Thoracic aorta (tissue), 2 donors: ENCODE measurements at places on chromosomes 2 and 18.
A peak's percentile ranks its signal among the peaks of the same experiment; 100 is the strongest.

GRCh38 chr18:70956554-70956953, 667.7 kb downstream of the SOCS6 start:
- H3K27me3 ChIP-seq, result no peaks in the 10 kb centered on the region
- no peaks in the 10 kb centered on the region for H3K36me3 ChIP-seq
- no peak overlapping the region for H3K27ac ChIP-seq
- H3K4me1 ChIP-seq, result no peaks in the 10 kb centered on the region
- no peak overlapping the region for H3K4me3 ChIP-seq
- DNase-seq, result no peak

DNA sequence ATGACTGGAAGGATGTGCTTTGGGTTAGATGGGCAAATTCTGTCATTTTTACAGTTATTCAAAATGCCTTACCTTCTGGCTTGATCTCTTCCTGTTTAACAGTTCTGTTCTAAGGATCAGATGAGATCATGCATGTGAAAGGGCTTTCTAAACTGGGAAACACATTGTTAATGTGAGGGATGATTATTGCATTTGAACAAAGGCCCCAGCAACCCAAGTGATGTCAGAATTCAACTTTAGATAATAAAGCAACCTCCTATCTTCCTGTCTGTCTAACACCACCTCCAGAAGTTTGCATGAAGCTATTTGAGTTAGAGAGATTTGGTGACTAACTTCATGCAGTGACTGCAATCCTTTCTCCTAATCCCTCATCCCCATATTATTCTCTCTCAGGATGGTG, 77.8 kb upstream of the B3GNT2 start:
- no peak overlapping the region for H3K4me3 ChIP-seq
- no peak overlapping the region for H3K27ac ChIP-seq
- no peaks in the 10 kb centered on the region for H3K36me3 ChIP-seq
- H3K27me3 ChIP-seq, result no peaks in the 10 kb centered on the region

- H3K27me3 ChIP-seq, result no peaks in the 10 kb centered on the region
- H3K27ac ChIP-seq, result no peak overlapping the region
- peak overlapping the region; percentile 77 for H3K4me3 ChIP-seq
- no peaks in the 10 kb centered on the region for H3K36me3 ChIP-seq
Observed at GRCh38 chr2:96144481-96145035, 682 bp downstream of the DUSP2 start.

DNA sequence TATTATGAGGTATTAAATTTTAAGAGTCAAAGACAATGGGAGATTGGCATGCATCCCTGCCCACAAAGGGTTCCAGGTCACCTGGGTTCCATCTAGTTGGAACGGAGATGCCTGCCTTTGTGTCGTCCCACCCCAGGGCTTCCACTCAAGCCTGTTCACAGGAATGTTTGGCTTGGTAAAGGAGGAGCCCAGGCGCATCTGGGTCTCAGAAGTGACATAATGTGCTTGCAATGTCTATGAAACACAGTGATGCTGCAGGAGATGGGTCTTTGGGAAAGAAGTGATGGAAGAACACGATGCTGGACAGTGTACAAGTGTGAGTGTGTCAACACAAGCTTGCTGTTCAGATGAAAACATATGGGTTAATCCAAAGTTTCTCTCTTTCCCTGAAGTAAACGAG, 49.6 kb upstream of the ZNF396 start:
- H3K27ac ChIP-seq, result no peak overlapping the region
- H3K4me1 ChIP-seq, result no peaks in the 10 kb centered on the region
- H3K36me3 ChIP-seq, result no peaks in the 10 kb centered on the region
- no peak for DNase-seq
- no peaks in the 10 kb centered on the region for H3K27me3 ChIP-seq

DNA sequence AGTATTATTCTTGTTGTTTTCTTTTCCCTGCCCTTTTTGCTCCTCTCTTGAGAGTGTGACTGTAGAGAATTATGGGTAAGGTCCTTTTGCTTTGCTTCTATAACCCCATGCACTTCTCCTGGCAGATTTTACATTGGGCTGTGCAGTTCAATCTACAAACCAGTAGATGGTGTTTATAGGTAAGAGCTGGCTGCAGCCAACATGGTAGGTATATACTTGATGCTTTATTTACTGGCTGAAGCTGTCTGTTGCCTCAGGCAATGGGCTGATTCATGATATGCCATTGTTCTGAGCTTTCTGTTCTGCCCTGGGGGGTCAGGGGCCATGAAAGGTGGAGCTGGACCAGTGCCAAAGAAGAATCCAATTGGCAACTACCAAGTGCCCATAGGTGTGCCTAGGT, 48.3 kb upstream of the MYL1 start:
- no peaks in the 10 kb centered on the region for H3K36me3 ChIP-seq
- DNase-seq, result no peak
- H3K27me3 ChIP-seq, result no peaks in the 10 kb centered on the region
- no peak overlapping the region for H3K27ac ChIP-seq
- H3K4me3 ChIP-seq, result no peak overlapping the region

- no peaks in the 10 kb centered on the region for H3K36me3 ChIP-seq
- H3K4me1 ChIP-seq, result peaks cover 10% of the 10 kb centered on the region
- peak overlapping the region; percentile 66 for H3K4me3 ChIP-seq
- H3K27me3 ChIP-seq, result no peaks in the 10 kb centered on the region
Observed at GRCh38 chr18:11269257-11269656, 119.9 kb upstream of the PIEZO2 start.

DNA sequence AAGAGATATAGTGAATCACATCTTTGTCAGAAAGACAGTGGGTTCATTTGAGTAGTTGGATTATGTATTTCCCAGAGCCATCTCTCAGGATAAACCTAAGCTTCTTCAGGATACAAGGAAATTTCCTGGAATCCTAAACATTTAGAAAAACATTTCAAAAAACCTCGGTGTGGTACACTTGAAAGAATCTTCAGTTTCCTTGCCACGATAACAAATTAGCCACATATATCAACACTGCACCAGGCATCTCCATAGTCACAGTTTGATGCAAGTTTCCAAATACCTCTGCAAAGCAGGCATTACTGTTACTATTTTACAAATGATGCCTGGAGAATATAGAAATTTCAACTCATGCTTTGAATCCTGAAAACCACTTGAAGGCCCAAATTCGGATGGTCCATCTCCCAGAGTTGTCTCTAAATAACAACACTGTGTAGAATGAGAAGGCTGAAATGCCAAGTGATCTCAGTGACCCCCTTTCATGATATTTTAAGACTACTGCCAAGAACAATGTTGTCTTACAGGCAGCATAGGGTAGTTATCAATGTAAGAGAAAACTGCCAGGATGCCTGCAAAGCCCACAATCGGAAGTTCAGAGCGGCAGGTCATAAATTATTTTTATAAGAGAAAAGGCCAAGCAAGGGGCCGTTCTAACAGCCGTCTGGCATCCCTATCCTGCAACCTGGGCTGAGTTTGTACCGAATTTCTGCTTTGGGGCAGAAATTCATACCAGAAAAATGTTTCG, 307.9 kb downstream of the TXNL1 start:
- no peak overlapping the region for H3K4me3 ChIP-seq
- H3K4me1 ChIP-seq, result peaks cover 5% of the 10 kb centered on the region
- H3K27ac ChIP-seq, result no peak overlapping the region
- H3K27me3 ChIP-seq, result no peaks in the 10 kb centered on the region
- DNase-seq, result no peak

DNA sequence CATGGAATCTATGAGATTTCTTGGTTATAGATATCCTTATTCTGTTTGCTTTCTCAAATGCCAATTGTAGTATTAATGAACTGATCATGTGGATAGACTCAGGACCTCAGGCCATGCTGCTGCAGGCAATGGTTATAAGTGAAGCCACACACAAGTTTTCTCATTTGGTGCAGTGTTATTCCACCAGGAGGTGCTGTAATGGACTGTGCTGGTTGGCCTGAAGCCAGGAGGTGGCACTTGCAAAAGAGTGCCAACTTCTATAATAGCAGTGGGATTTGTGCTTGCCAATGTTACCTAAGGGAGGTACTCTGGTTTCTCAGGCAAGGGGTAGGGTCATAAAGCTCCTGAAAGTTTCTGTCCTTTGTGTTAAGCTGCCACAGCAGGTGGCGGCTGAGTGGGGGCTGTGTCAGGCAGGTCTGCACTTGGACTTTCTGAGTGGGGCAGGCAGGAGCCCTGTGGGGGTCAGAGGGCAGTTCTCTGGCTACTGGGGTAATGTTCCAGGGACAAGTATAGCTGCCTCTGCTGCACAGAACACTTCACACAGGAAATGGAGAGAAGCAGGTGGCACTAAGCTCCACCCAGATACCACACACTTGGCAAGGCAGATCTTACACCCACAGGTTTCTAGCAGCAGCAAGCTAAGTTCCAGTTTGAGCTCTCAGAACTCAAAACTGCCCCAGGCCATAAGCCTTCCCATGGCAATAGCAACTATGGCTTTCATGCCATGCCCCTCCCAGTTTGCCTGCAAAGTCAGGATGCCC, 352.6 kb upstream of the CWC22 start:
- no peak overlapping the region for H3K4me3 ChIP-seq
- no peak for DNase-seq
- H3K27ac ChIP-seq, result no peak overlapping the region
- H3K4me1 ChIP-seq, result no peaks in the 10 kb centered on the region
- H3K36me3 ChIP-seq, result no peaks in the 10 kb centered on the region

DNA sequence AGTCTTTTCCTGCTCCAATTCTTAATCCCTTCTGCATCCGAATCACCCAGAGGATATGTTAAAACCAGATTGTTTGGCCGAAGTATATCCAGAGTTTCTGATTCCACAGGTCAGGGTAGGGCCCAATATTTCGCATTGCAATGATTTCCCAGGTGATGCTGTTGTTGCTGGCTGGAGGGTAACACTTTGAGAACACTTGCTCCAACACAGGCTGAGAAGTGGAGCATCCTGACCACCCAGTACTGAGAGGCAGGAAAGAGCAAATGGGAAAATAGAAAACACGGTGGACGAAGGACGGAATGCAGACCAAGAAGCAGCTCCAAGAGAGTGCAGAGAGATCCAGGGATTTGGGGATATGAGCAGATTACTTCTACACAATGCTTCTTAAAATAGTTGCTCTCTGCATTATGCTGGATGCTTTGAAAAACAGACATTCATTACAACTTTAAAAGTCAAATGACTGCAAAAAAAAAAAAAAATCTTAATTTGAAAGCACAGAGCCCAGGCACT, 362.2 kb upstream of the SLC14A2 start:
- no peak overlapping the region for H3K27ac ChIP-seq
- H3K27me3 ChIP-seq, result no peaks in the 10 kb centered on the region
- no peaks in the 10 kb centered on the region for H3K36me3 ChIP-seq

DNA sequence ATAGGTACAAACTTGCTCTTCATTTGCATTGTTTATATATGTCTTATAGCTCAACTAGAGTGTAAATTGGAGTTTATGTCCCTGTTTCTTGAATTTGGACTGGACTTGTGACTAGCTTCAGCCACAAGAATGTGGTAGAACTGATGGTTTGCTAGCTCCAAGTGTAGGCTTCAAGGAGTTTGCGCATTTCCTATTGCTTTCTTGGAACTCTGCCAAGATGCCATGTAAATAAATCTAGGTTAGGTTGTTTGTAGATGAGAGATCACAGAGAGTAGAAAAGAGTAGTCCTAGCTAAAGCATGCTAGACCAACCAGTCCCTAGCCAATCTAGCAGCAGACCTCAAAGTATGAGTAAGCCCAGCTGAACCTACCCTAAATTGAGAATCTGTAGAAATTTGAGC, 183.0 kb upstream of the CYP26B1 start:
- DNase-seq, result no peak
- H3K36me3 ChIP-seq, result no peaks in the 10 kb centered on the region
- no peak overlapping the region for H3K4me3 ChIP-seq
- no peaks in the 10 kb centered on the region for H3K4me1 ChIP-seq
- no peak overlapping the region for H3K27ac ChIP-seq
- H3K27me3 ChIP-seq, result no peaks in the 10 kb centered on the region

- H3K4me3 ChIP-seq, result no peak overlapping the region
- no peak for DNase-seq
- no peak overlapping the region for H3K27ac ChIP-seq
- no peaks in the 10 kb centered on the region for H3K27me3 ChIP-seq
- H3K36me3 ChIP-seq, result no peaks in the 10 kb centered on the region
Observed at GRCh38 chr2:64615844-64616536, 37.7 kb downstream of the SERTAD2 start.

GRCh38 chr2:148967056-148967455, 71.4 kb upstream of the LYPD6B start:
- no peak overlapping the region for H3K27ac ChIP-seq
- no peaks in the 10 kb centered on the region for H3K4me1 ChIP-seq
- H3K4me3 ChIP-seq, result no peak overlapping the region

- H3K4me1 ChIP-seq, result no peaks in the 10 kb centered on the region
- H3K27me3 ChIP-seq, result no peaks in the 10 kb centered on the region
- no peaks in the 10 kb centered on the region for H3K36me3 ChIP-seq
- H3K4me3 ChIP-seq, result no peak overlapping the region
- no peak for DNase-seq
Observed at GRCh38 chr2:628651-629050, 48.6 kb downstream of the TMEM18 start.

GRCh38 chr2:176642074-176642473, 372.8 kb downstream of the MTX2 start:
- peaks cover 6% of the 10 kb centered on the region for H3K4me1 ChIP-seq
- no peak overlapping the region for H3K27ac ChIP-seq
- no peaks in the 10 kb centered on the region for H3K36me3 ChIP-seq
- no peak overlapping the region for H3K4me3 ChIP-seq
- H3K27me3 ChIP-seq, result peaks cover 6% of the 10 kb centered on the region

GRCh38 chr2:190979906-190980629, 33.9 kb downstream of the STAT1 start:
- H3K36me3 ChIP-seq, result peaks cover 40% of the 10 kb centered on the region
- DNase-seq, result no peak
- no peak overlapping the region for H3K4me3 ChIP-seq
- H3K4me1 ChIP-seq, result no peaks in the 10 kb centered on the region
- no peak overlapping the region for H3K27ac ChIP-seq

DNA sequence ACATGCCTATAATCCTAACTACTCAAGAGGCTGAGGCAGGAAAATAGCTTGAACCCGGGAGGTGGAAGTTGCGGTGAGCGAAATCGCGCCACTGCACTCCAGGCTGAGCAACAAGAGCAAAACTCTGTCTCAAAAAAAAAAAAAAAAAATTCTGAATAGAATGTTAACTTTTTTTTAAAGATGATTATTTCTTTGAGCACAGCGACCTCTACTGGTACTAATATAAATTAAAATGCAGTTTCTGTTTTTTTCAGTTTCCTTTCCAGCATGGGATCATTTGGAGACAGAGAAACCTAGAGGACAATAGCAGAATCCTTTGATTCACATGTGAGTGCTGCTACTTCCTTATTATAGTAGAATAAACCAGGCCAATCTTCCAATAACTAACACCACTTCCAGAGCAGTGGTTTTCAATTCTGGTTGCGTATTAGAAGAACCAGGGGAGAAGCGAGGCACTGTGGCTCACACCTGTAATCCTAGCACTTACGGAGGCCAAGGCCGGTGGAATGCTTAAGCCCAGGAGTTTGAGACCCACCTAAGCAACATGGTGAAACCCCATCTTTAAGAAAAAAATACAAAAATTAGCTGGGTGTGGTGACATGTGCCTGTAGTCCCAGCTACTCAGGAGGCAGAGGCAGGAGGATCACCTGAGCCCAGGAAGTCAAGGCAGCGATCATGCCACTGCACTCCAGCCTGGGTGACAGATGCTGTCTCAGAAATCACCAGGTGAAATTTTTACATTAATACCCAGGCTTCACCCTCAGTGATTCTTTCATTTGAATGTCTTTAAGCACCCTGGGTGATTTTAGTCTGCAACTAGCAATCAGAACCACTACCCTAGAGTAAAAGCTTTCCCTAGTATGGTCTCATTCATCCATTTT, 10.1 kb downstream of the SRSF7 start:
- no peaks in the 10 kb centered on the region for H3K27me3 ChIP-seq
- peaks cover 29% of the 10 kb centered on the region for H3K36me3 ChIP-seq
- H3K27ac ChIP-seq, result no peak overlapping the region
